ENCODE measurements at places on chromosomes 13 and 19. TPM values are rescaled to one million over a fixed set of nuclear protein-coding genes. Genes with fewer than 3 reads are reported as not detected.

The LRRC4B gene
- total RNA-seq = 1.1 TPM

The CRB3 gene
- 118 TPM for total RNA-seq

- no peak for DNase-seq
Observed at GRCh38 chr13:21033856-21034602, 27.4 kb downstream of the LATS2 start.

GRCh38 chr13:47705185-47705584 lies 295.9 kb downstream of the SUCLA2 start:
- no peak for DNase-seq

The JAK3 gene
- 4.0 TPM for total RNA-seq

The ZNF581 gene
- total RNA-seq = 16.0 TPM

The PSG2 gene
- not detected for total RNA-seq

The SLC15A1 gene
- 38.5 TPM for total RNA-seq

GRCh38 chr19:33363476-33363875 lies 10.0 kb upstream of the CEBPG start:
- no peak for DNase-seq

DNA sequence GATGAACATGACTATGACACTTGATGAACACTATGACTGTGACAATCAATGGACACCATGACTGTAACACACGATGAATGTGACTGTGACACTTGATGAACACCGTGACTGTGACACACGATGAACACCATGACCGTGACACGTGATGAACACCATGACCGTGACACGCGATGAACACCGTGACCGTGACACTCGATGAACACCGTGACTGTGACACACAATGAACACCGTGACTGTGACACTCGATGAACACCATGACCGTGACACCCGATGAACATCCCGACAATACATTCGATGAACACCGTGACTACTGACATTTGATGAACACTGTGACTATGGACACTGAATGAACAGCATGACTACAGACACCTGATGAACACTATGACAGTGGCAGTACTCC lies 30.9 kb downstream of the ZFR2 start:
- no peak for DNase-seq

DNA sequence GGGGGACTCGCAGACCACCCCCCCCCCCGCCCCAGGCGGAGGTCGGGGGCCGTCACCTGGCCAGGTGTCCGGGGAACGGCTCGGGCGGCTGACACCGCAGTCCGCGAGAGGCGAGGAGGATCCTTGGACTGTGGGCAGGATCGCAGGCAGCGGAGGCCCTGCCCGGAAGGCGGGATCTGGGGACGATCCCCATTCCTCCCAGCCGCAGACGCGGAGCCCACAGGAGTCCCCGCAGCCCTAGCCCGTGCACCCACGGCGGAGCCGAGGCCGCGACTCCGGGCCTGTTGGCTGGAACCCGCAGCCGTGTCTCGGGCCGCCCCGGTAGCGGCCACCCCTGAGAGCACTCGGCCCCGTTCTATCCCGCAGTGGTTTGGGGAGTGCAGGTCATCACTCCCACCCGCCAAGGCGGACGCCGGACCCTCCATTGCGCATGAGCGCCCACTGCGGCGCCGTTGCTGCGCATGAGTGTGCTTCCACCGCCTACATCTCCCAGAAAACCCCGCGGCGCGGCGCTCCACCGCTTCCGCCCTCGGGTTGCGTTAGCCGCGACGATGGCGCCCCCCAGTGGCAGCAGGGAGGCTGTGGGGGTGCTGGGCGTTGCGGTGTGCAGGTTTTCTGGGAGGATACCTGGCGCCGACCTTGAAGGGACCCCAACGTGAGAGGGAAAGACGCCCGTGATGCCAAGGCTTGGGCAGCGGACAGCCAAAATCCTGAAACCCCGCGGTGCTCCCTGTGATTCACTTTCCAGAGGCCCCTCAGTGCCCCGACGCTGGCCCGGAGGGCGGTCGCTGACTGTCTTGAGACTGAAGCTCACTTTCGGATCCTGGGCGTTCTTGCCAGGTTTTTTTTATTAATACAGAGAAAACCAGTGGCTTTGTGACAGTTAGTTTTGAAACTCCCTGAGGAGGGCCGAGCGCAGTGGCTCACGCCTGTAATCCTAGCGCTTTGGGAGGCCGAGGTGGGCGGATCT lies 4.4 kb upstream of the ZNF329 start:
- peak; percentile 98 for DNase-seq

DNA sequence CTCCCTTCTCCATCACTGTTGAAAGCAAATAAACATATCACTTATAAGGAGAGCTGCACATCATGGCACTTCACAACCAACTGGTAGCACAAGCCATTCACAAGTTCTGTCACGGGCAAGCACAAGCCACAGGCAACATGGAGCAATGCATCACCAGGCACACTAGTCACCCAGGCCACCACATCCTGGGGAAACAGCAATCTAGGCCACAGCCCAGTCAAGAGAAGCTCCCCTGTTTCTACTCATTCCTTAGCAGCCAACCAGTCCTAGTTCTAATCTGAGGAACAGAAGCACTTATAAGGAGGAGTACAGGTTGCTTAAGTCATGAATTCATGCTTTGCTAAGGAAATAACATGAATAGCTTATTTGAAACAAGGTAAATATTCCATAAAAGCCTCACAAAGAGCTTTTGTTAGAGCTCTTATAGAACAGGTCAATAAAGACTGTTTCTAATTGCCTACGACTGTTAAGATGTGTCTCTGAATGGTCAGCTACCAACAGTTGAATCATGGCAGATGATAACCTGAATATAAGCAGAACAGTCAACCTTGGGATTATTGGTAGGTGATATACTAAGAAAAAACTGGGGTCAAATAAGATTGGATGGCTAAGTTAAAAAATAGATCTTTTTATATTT lies 169.0 kb downstream of the TBC1D4 start:
- DNase-seq = peak; percentile 18

The UBE2L5 gene
- total RNA-seq = not detected

The CCDC194 gene
- not detected for total RNA-seq

The ZNF431 gene
- total RNA-seq = 12.0 TPM

DNA sequence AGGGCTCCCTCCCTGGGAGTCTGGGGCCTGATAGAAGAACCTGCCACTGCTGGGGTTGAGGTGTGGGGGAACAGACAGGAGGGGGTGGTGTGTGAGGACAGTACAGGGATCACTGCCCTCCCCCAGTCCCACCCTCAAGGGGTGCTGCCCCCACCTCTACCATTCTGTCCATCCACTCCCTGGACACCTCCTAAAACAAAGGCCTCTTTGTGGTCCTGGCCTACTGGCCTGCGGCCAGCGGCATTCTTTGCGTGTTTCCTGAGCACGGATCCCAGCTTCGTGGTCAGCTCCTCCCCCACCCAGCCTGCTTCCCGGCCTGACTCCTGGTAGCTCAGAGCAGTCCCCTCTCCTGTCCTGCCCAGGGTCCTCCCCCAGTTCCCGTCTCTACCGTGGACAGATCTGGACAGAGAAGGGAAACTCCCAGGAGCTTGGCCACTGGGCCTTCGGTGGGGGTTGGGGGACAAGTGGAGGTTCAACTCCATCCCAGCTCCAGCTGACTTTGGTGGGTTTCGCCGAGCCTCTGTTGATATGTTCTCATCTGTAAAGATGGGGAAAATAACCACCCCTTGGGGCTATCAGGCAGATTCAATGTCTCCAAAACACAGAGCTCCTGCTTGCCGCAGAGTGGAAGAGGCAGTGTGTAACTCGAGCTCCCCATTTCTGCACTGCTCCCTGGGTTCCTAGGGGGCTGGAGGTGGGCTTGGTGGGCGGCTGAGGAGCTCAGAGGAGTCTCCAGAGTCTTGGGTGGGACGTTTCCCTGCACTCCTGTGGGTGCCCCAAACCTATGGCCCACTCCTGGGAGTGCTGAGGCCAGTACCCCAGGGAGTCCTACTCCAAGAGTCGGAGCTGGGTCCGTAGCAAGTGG lies 48.7 kb downstream of the LYL1 start:
- DNase-seq = peak; percentile 70

GRCh38 chr13:91767651-91768050 lies 369.2 kb downstream of the GPC5 start:
- DNase-seq = no peak

The RNF17 gene
- total RNA-seq = not detected

DNA sequence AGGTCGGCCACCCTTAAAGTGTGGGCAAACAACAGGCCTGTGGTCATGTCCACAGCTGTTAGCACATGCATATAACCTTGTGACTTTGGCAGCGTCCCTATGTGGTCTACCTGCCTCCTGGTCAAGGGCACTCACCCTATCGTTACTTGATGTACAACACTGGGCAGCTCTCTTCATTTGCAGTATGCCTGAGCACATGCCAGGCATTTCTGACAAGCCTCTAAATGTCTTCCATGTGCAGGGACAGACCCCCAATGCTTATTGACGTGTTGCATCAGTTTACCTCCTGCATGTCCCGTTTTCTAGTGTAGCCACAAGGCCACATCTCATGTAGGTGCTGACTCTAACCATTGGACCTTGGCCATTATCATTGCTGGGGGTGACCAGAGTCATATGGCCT lies 731.7 kb upstream of the MIR17HG start:
- DNase-seq = no peak

GRCh38 chr19:32197896-32198882 lies 147.2 kb upstream of the ZNF507 start:
- no peak for DNase-seq

The NLRP7 gene
- not detected for total RNA-seq

The FCGBP gene
- total RNA-seq = 2,896 TPM

DNA sequence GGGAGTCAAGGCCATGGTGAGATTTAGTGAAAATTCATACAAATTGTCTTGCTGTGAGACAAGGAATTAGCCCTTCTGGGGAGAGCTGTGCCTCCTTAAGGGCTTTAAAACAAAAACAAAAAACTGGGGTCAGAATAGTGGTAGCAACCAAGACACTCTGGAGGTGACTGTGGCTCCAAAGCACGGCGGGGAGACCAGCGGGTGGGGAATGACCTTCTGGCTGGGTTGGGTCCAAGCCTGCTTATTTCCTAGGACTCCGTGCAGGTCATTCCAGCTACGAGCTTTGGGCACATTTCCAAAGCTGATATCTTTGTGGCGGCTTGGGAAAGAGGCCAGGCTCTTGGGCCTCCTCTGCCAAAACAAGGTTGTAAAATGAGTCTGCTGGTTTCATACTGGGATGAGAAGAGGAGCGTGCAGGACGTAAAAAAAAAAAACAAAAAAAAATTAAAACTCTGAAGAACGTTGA lies 348.3 kb downstream of the UQCRFS1 start:
- DNase-seq = no peak

- no peak for DNase-seq
Observed at GRCh38 chr13:89199138-89199537, 1528.0 kb downstream of the SLITRK5 start.

DNA sequence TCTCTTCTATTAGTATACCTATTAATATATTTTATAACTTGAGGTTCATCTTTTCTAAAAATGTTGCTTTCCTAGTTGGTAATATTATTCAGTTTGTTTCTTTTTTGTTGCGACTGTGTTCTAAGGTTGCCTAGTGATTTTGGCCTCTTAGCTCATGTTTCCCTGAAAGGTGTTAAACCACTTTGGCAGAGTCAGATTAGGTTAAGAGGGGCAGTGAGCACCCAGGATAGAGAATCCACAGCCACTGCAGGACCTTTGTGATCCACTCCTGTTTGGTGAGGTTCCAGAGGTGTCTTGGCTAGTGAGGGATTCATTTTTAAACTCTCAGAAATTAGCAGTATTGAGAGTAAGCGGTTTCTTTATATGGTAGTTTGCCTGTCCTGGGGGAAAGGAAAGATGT lies 14.9 kb upstream of the GPR18 start:
- no peak for DNase-seq

DNA sequence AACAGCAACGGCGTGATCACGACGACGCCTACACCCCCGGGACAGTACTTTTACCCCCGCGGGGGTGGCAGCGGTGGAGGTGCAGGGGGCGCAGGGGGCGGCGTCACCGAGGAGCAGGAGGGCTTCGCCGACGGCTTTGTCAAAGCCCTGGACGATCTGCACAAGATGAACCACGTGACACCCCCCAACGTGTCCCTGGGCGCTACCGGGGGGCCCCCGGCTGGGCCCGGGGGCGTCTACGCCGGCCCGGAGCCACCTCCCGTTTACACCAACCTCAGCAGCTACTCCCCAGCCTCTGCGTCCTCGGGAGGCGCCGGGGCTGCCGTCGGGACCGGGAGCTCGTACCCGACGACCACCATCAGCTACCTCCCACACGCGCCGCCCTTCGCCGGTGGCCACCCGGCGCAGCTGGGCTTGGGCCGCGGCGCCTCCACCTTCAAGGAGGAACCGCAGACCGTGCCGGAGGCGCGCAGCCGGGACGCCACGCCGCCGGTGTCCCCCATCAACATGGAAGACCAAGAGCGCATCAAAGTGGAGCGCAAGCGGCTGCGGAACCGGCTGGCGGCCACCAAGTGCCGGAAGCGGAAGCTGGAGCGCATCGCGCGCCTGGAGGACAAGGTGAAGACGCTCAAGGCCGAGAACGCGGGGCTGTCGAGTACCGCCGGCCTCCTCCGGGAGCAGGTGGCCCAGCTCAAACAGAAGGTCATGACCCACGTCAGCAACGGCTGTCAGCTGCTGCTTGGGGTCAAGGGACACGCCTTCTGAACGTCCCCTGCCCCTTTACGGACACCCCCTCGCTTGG lies 966 bp downstream of the JUNB start:
- peak; percentile 78 for DNase-seq

The ZNF90 gene
- total RNA-seq = 6.8 TPM

GRCh38 chr13:94416454-94417080 lies 62.9 kb downstream of the DCT start:
- DNase-seq = no peak

GRCh38 chr13:112776971-112777370 lies 87.1 kb downstream of the ATP11A start:
- DNase-seq = no peak

DNA sequence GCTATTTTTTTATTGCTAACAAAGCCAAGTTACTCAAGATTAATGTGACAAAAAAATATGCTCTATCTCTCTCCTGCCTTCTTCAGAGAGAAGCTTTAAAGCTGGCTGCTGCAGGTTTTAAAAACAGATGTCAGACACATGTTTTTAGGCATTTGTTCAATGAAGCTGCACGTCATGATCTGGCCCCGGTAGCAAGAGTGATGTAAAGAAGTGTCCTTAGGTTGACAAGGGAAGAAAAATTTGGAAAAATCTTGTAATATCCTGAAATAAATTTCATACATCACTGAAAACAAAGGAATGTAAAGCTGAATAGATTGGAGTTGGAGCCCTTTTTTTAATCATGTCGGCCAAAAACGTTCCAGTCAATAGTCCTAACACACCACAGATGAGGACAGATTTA lies 531.4 kb upstream of the NBEA start:
- DNase-seq = no peak

The KCNC3 gene
- 0.61 TPM for total RNA-seq

The MIR17HG gene
- 3.0 TPM for total RNA-seq

The C3 gene
- total RNA-seq = 28.2 TPM

- no peak for DNase-seq
Observed at GRCh38 chr13:84430446-84430845, 548.2 kb upstream of the SLITRK1 start.
